ENCODE measurements at places on chromosomes 4 and X.
A peak's percentile ranks its signal among the peaks of the same experiment; 100 is the strongest.

DNA sequence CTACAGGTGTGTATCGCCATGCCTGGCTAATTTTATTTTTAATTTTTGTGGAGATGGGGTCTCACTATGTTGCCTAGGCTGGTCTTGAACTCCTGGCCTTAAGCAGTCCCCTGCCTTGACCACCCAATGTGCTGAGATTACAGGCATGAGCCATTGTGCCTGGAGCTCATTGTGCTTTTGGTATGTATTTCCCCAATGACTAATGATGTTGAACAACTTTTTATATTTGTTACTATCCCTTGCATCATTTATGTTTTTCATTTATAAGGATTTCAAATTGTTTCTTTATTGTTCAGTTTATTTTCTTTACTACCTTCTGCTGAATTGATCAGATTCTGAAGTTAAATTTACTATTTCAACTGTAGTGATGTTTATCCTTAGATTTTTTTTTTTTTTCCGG, 199.7 kb downstream of the CEP135 start:
- DNase-seq = no peak

GRCh38 chr4:11640584-11640983, 211.9 kb upstream of the HS3ST1 start:
- no peak for DNase-seq

- no peak for DNase-seq
Measured at GRCh38 chrX:73758250-73758649, 195.3 kb downstream of the CHIC1 start.

- DNase-seq = no peak
Measured at GRCh38 chr4:34309383-34309906, 1934.9 kb downstream of the ARAP2 start.

DNA sequence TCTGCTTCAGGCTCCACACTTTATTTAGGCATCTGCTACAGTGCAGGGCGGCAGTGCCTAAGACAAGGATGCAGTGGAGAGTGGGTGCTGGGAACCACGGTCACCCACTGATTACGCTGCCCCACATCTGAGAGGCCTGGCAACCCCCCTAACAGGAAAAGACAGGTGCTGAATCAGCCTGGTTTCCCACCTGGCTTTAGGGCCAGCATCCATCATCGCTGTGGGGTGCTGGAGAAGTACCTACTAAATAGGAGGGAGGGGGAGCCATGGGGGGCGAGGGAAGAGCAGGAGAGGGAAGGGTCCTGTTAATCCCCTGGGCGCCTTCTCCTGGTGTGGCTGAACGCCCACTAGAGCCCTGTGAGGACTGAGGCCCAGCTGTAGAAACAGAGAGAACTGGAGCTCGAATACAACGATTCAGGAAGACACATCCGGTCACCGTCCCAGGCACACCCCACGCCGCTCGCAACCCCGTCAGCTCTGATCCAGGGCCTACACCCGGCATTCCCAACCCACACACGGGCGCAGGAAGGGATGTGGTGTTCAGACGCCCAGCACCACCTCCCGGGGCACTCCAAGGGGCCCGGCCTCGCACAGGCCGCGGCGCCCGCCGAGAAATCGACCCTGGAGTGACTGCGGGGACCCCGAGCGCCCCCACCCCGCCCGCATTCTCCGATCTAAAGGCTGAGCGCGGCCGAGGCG, 554 bp downstream of the DCTD start:
- DNase-seq = no peak

- peak; percentile 73 for DNase-seq
Measured at GRCh38 chr4:53132132-53132891, 233.5 kb downstream of the SCFD2 start.

DNA sequence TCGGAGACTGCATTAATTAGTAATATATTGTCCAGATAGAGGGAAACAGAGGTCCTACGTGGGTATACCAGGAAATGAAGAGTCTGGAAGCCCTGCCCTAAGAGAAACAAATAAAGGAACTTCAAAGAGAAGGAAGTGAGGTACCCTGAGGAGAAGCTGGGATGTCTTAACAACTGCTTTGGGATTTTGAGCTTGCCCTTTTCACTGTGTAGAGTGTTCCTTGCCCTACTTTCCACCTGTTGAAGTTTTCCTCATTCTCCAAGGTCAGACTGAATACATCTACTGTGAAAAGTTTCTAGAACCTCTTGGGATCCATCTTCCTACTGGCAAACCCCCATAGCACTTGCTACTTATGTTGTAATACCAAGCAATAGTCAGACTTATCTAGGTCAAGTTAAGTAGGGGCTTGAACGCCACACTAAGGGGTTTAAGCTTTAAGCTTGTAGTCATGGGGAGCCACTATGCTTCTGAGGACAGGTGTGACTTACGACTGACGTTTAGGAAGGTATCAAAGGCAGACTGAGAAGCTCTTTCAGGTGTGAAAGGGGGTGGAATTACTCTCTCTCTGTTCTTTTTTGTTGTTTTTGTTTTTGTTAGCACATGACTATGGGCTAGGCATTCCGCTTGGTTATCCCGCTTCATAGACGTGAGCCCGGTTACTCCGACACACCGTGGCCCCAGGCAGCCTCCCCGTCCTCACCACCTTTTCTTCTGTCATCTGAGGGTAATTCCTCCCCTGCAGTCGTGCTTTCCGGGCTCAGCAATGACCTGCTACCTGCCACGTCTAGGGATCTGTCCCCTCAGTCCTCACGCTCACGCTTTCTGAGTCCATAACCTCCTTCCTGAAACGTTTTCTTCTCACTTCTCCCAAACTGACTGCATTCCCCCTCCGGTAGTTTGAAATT, 959 bp upstream of the REST start:
- DNase-seq = no peak

GRCh38 chrX:6768881-6769280, 234.0 kb upstream of the VCX3A start:
- no peak for DNase-seq

DNA sequence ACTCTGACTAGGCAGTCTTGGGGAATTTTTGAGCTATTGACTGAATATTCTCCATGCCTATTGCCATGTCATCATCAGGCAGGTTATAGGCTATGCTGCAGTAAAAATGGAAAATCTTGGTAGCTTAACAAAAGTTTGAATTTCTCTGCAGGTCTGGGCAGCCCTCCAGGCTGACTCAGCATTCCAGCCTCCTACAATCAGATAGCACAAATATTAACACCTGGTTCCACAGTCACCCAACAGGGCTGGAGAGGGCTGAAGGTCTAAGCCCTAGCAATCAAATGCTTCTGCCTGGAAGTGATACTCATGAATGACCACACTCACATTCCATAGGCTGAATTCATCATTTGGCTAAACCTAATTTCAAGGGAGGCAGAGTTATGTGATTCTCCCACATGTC, 9.6 kb upstream of the PPP3CA start:
- DNase-seq = peak; percentile 46

- no peak for DNase-seq
Measured at GRCh38 chrX:1946974-1947373, 332.1 kb downstream of the ASMT start.

- DNase-seq = no peak
Measured at GRCh38 chrX:129445436-129445835, 77.9 kb downstream of the SMARCA1 start.

DNA sequence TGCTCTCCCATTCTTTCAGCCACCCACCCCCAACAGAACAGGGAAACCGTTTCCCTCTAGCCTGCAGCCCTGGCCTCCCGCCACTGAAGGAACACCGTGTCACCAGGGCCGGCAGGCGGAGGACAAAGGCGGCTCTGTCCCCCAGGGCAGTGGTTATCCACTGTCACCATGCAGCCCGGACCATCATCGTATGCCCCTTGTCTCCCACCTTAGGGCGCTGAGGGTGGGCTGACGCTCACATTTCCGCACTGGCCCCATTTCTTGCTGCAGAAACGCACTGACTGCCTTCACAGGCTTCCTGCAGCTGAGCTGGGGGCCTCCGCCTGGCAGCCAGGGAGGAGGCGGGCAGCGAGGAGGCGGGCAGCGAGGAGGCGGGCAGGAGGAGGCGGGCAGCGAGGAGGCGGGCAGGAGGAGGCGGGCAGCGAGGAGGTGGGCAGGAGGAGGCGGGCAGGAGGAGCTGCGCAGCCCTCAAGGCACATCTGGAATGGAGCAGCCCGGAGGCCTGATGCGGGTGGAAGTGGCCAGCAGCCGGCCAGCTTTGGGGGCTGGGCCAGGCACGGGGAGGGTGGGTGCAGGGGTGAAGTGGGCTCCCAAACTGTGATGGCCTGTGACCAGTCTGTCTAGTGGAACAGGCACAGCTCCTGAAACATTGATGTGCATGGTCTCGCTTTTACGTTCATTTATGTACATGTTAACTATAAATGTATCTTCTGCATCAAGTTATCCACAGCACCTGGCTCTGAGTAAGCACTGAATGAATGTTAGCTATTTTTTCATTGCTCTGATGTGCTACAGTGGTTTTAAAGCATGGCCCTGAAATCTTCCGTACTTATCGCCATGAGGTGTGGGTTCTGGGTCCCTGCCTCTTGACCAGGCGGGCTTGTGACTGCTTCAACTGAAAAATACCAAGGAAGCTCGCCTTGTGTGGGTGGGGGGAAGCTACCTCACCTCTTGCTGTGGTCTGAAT, 20.6 kb upstream of the KIAA0232 start:
- no peak for DNase-seq

GRCh38 chrX:642436-643240, 12.0 kb downstream of the SHOX start:
- DNase-seq = no peak

DNA sequence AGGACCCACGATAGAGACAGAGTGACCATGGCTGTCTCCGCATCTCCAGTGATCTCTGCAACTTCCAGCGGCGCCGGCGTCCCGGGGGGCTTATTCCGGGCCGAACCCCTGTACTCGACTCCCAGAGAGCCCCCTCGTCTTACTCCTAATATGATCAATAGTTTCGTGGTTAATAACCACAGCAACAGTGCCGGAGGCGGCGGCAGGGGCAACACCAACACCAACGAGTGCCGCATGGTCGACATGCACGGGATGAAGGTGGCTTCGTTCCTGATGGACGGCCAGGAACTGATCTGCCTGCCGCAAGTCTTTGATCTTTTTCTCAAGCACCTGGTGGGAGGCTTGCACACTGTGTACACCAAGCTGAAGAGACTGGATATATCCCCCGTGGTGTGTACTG, 343 bp downstream of the DACH2 start:
- DNase-seq = no peak

DNA sequence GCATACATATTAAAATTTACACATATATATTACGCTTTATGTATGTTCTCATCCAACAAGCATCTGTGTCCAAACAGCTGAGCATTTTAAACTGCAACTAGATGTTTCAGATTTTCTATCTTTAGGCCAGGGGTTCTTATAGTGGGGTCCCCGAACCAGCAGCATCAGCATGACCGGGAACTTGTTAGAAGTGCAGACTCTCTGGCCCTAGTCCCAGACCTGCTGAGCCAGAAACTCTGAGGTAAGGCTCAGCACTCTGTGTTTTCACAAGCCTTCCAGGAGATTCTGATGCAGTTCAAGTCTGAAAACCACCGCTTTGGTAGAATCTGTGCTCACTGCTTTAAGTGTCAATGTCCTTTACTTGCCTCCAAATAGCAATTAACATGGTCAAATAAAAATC, 266.2 kb upstream of the CASK start:
- no peak for DNase-seq

GRCh38 chrX:154727871-154728270, 23.0 kb downstream of the GAB3 start:
- DNase-seq = no peak

DNA sequence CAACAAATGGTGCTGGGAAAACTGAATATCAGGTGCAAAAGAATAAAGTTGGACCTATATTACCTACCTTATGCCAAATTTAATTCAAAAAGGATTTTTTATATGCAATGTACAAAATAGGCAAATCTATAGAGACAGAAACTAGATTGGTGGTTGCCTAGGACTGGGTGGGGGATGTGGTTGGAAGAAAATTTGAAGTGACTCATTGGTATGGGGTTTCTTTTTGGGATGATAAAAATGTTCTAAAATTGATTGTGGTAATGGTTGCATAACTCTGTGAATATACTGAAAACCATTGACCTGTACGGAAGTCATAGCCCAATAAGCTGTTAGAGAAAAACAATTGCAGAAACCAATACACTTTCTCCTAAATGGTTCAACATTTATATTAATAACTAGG, 72.1 kb downstream of the COL4A5 start:
- DNase-seq = no peak

GRCh38 chr4:152161676-152162330, 374.1 kb downstream of the FBXW7 start:
- peak; percentile 27 for DNase-seq

- DNase-seq = no peak
Measured at GRCh38 chr4:13540446-13541175, 3.7 kb downstream of the NKX3-2 start.

GRCh38 chr4:79982601-79983322, 90.3 kb downstream of the ANTXR2 start:
- DNase-seq = no peak

GRCh38 chrX:1558761-1559468, 21.9 kb upstream of the P2RY8 start:
- DNase-seq = no peak

DNA sequence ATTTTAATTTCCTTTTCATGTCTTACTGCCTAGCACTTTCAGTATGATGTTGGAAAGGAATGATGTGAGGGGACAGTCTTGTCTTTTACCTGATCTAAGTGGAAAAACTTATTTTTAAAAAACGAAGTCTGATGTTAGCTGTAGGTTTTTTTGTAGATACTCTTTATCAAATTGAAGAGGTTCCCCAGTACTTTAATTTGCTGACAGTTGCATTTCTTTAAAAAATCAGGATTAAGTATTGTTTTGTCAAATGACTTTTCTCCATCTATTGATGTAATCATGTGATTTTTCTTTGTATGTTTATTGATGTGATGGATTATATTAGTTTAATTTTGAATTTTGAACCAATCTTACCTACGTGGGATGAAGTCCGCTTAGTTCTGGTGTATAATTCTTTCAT, 568.4 kb upstream of the AGA start:
- no peak for DNase-seq

- DNase-seq = no peak
Measured at GRCh38 chr4:37440501-37440900, 196.0 kb downstream of the NWD2 start.

- DNase-seq = no peak
Measured at GRCh38 chr4:156556336-156556735, 415.3 kb downstream of the PDGFC start.

GRCh38 chrX:40749681-40750494, 14.5 kb upstream of the MED14 start:
- DNase-seq = no peak

- no peak for DNase-seq
Measured at GRCh38 chr4:35963383-35963782, 280.9 kb downstream of the ARAP2 start.

DNA sequence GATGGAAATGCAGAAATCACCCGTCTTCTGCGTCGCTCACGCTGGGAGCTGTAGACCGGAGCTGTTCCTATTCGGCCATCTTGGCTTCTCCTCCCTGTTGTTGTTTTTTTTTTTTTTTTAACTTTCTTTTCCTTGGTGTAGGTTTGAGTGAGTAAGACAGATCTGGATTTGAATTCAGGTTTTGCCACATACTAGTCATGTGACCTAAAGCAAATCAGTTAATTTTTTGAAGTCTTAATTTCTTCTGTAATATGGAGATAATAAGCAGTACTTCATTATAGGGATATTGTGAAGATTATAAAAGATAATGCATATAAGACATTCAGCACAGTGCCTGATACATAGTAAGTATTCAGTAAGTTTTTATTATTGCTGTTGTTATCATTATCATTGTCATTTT, 41.5 kb upstream of the BRS3 start:
- no peak for DNase-seq

- DNase-seq = no peak
Measured at GRCh38 chrX:108833993-108834392, 97.6 kb upstream of the IRS4 start.

- DNase-seq = no peak
Measured at GRCh38 chr4:184265546-184266351, 48.1 kb upstream of the ENPP6 start.
